ENCODE measurements at places on chromosomes 7 and 10.

GRCh38 chr7:26919906-26920493 is 55.6 kb upstream of the SKAP2 start:
- DNase-seq, result no peak

GRCh38 chr10:86319676-86320075 is 46.9 kb downstream of the GRID1 start:
- peak; percentile 52 for DNase-seq

DNA sequence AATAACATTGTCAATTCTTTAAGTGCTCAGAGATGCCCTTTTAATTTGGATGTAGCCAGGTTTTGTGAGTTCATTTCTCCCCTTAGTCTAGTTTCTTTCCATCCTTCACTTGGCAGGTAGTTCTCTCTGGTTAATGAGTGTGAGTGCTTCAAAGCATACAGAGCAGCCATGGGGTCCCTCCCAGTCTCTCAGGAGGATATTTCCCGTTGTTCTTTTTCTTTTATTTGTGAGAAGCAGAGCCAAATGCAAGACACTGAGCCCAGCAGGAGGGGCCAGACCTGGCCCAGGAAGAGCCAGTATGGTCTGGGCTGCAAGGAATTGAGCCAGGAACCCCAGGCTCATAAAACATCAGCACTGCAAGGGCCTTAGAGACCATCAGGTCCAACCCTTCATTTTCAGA is 52.4 kb downstream of the PLCE1 start:
- no peak for DNase-seq

DNA sequence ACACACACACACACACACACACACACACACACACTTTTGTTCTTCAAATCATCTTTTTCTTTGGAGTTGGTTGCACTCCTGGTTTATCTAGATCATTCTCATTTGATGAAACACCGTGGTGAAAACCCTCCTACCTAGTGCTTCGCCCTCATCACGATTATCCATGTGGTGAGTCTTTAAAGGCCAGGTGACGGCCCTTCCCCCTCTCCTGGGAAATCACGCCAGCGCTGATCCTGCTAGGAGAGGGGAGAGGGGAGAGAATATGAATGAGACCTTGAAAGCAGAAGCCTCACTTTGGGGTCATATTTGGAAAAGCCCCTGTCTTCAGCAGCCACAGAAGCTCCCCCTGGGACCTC is 103.9 kb upstream of the LRRC4 start:
- no peak for DNase-seq

- DNase-seq, result no peak
Measured at GRCh38 chr7:92790992-92791391, 45.4 kb downstream of the CDK6 start.

DNA sequence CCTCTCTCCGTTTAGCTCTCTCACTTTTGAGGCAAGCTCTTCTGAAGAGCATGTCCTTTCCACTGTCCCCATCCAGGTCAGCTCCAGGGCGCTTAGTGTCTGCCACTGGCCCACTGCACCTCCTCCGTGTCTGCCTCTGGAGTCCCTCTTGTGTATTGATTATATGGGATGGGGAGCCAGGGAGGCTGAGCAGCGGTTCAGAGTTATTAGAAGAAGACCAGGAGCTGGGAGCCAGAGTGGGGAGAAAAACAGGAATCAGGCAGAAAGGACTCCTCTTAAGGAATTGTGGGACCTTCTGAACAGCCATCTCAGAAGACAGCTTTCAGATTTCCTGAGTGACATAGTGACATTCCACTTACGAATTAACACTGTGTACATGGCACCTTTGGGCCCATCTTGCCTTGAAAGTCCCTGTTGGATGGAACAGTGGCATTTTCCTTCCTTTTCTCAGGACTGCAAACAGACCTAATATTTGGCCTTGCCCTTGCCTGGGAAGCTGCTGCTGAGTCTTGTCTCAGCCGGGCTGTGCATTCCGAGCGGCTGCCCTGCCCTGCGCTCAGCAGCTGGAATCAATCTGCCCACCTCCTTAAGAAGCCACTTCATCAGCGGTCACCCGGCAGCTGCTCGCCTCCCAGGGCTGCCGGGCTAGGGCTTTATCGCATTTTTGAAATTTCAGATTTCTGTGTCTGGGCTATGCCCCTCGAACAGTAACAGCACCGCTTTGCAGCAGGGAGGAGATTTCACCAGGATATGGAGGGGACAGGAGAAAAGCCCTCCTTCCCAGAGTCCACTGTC is 81.1 kb upstream of the PRKG1 start:
- DNase-seq, result no peak

DNA sequence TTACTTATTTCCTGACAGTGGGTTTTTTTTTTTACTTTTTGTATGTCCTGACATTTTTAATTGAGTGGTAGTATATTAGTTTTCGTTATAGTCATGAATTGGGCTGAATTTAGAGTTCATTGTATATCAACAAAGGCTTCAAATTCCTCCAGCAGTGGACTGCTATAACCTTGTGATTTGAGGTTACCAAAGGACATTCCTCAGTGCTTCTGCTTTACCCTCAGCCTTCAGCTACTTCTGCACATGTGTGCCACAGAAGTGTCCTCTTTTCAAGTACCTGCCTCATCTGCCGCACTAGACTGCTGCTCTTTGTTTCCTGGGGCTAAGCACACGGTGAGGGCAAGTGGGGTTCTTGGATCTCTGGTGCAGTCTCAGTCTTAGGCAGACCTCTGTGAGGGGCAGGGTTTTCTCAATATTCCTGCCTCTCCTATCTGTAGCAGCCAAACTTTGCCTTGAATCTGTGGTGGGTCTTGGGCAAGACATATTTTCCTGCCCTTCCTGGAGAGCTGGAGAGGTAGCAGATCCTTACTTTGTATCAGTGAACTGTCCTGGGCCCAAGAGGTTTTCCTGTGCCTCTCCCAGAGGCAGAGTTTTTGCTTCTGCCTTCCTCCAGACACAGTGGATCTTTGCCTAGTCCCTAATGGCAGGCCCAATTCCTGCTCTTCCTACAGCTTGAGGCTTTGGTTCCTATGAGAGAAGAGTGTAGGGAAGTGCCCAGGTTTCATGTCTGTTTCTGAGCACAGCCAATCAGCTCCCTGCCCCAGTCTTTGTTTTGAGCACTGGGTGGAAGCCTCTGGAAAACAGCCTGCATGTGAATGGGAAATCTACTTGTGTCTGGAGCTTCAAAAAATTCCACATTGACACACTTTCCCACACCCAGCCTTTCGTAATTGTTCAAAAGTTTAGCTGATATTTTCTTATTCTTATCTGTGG is 39.0 kb upstream of the STRIP2 start:
- DNase-seq, result no peak

GRCh38 chr7:55348502-55348901 is 16.6 kb upstream of the LANCL2 start:
- no peak for DNase-seq

- no peak for DNase-seq
Measured at GRCh38 chr10:20142311-20142710, 326.1 kb downstream of the PLXDC2 start.

GRCh38 chr7:123410273-123410904 is 124.0 kb downstream of the IQUB start:
- DNase-seq, result no peak

DNA sequence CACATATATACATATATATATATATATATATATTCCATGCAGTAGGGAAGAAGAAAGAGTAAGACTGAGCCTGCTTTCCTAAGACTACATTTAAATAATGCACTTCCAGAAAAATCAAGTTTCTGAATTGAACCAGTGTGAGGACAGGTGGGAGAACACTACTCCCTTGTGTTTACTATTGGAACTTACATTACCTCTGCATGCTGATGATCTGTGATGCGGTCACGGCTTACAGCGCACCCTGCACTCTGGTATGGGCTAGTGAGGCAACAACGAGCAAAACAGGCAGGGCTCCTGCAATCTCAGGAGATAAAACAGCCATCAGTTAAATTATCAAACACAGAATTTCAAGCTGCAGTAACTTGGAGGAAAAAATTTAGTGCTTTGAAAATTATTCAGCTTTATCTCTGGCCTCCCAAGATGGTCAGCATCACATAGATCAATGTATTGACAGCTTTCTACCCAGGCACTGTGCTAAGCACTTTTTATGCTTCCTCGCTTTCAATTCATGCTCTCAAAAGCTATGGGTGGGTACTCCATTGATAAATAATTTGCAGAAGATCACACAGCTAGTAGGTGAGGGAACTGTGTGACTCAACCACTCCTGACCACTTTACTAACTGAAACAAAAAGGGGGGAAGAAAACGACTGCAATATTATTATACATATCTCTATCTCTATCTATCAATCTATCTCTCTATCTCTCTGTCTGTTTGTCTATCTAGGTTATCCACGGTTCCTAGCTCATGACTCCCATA is 20.5 kb upstream of the SLC16A12 start:
- DNase-seq, result no peak

DNA sequence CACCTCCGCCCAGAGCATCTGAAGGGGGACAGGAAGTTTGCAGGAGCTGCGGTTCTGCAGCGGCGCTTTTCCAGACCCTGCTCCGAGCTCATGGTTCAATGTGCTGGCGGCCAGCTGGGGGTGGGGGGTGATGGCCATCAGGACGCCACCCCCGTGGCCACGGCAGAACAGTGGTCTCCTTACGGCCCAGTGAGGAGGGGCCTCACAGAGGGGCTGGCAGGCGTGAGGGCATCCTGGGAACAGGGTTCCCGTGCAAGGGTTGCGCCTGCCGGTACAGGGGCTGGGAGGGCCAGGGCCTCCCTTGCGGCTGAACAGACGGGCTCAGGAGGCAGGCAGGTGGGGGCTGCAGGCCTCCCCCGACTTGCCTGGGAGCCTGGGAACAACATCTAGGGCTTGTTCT is 39.0 kb upstream of the GNA12 start:
- DNase-seq, result no peak

DNA sequence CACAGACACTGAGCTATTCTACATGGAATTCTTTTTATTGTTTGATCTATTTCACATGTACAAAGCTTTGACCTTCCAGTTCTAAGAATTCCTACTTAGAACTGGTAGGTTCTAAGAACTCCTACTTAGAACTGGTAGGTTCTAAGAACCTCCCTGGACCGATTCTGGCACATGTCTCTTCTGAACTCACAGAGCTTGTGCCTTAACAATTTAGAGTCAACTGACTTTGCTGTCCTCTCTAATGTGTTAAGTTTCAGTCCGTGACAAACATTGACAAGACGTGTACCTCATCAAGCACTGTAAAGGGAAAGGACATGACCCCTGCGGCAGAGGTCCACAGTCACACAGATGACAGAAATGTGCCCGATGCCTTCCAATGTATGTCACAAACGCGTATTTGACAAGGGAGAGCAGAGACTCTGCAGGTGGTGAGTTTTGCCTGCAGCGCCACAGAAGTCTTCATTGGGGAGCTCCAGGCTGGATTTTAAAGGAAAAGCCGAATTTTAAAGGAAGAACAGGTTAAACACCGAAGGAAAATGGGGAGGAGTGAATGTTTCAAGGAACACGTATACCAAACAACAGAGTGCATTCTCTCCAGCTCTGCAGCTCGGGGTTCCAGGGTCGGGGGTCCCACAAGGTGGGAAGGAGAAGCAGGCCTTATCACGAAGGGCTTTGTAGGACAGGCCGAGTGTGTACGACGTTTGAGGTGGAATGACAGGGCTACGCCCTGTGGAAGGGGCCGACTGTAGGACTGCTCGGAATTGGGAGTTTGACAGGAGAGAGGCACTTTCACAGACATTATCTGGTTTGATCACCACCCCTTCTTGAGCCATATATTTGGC is 161.1 kb upstream of the KLF14 start:
- DNase-seq, result no peak

DNA sequence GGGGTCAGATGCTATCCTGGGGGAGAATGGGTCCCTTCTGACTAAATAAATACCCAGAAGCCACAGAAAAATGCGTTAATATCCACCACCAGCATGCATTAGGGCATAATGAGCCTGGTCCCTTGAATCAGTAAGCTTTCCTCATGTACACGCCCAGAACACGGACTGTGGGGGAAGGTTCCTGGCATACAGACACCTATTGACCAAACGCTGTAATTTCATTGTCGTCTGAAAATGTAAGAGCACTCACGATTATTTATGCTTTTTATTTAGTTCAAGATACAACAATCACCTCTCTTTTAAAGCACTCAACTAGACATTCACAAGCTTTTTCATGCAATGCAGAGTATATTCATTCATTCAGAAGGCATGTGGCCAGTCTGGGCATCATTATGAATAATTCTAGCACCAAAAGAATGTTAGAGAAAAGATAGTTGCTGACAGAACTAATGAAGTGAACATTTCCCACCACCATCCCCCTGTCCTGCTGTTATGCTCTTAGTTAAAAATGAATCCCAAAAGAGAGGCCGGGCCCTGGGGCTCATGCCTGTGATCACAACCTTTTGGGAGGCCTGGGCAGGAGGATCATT is 101.0 kb downstream of the SVIL start:
- DNase-seq, result no peak

GRCh38 chr7:57375783-57376182 is 74.2 kb upstream of the ZNF716 start:
- DNase-seq, result no peak
